ENCODE measurements at places on chromosomes 1 and 21. TPM values are rescaled to one million over a fixed set of nuclear protein-coding genes. Genes with fewer than 3 reads are reported as not detected.
A peak's percentile ranks its signal among the peaks of the same experiment; 100 is the strongest.

The MFSD2A gene
- 2.0 TPM for total RNA-seq

The PAPPA2 gene
- 0.51 TPM for total RNA-seq

- no peak for DNase-seq
Measured at GRCh38 chr1:246794828-246795671, 70.8 kb downstream of the SCCPDH start.

GRCh38 chr1:91778964-91779363, 107.0 kb downstream of the TGFBR3 start:
- DNase-seq: peak; percentile 8

DNA sequence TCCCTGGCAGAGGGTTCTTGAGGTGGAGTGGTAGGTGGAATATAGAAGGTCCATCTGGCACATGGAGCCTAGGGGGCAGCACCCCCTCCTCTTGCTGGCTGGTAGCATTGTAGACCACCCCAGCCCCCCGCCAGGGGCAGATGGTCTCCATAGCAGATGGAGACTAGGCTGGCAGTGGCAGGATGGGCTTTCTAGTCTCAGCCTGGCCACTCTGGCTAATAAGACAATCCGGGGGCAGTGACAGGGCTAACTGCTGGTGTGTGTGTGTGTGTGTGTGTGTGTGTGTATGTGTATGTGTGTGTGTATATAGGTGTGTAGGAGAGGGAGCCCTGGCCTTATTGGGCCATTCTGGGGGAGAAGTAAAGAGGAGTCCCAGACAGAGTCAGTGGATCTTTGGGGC, 16.1 kb downstream of the UTP11 start:
- no peak for DNase-seq

- no peak for DNase-seq
Measured at GRCh38 chr1:169925505-169926482, 32.1 kb upstream of the SCYL3 start.

- no peak for DNase-seq
Measured at GRCh38 chr1:60969971-60970509, 112.3 kb upstream of the NFIA start.

DNA sequence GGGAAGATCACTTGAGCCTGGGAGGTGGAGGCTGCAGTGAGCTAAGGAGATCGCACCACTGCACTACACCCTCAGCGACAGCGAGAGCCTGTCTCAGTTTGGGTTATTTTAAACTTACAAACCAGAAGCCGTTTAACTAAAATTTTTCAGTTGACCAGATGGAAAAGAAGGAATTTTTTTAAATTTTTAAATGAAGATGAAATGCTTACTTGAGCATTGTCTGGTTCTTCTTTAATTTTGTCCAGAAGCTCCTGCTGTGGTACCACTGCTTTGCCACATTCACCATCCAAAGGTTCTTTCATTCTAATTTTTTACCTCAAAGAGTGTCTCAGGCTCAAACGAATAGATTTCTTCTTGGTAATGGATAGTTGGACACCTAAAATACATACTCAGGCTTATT, 1.4 kb downstream of the ZMYM6 start:
- DNase-seq: no peak
